GM23248 (cell line): ENCODE measurements at places on chromosomes 3 and 15.

GRCh38 chr3:197730200-197730599, 6.5 kb downstream of the RUBCN start:
- DNase-seq, result peak; percentile 74

DNA sequence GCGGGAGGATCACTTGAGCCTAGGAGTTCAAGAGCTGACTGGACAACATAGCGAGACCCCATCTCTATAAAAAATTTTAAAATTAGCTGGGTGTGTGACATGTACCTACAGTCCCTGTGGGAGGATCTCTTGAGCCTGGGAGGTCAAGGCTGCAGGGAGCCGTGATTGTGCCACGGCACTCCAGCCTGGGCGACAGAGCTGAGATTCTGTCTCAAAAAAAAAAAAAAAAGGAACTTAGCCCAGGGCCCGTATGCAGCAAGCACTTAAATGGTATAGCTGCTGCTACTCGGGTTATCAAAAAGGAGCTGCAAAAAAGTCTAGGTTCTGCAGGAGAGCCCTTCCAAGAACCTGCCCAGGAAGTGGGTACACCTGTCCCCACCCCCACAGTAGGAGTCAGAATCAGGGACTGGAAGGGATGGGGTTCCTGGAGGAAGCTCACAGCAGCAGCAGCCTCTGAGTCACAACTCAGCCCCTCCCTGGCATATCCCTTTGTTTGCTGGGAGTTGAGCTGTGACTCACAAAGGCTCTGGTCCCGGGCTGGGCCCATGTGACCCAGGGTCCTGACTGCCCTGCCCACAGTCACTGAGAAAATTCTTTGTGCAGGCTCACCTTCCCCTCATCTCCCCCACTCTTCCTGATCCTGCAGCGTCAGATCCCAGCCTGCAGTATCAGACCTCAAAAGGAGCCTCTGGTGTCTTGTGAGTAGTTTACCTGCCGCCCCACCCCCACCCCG, at the start of gene SPATA12:
TSS of gene SPATA12 (plus strand) at position 576 of the 733 bp plus-strand sequence. CDS start 13,031 bp downstream, outside the sequence.
- DNase-seq, result peak; percentile 96

DNA sequence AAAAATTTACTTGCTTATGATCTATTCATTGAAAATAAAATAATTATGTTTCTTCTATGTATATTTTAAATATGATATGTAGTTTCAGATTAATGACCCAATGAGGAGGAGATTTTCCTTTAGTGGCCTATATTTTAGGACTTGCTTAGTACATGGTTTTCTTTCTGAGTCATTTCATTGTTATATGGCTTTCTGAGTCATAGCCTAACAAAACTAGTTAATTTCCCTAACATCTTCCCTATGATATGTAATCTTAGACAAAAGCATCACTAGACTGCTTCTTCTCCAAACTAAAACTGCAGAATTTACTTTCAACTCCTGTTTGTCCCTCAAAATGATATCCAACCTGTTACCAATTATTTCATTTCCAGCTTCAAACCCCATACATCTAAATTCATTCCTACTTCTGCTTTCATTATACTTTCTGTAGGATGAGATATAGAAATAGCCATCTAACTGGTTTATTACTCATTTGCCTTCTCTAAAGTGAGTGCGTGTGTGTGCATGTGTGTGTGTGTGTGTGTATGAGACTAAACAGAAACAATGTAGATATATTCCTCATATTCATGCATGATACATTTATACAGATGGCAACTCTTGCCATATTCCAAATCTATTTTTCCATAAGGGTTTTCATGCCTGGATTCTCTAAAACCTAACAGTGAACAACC, 915.0 kb upstream of the GBE1 start:
- no peak for DNase-seq

GRCh38 chr3:14569474-14570000, 29.4 kb upstream of the GRIP2 start:
- no peak for DNase-seq

DNA sequence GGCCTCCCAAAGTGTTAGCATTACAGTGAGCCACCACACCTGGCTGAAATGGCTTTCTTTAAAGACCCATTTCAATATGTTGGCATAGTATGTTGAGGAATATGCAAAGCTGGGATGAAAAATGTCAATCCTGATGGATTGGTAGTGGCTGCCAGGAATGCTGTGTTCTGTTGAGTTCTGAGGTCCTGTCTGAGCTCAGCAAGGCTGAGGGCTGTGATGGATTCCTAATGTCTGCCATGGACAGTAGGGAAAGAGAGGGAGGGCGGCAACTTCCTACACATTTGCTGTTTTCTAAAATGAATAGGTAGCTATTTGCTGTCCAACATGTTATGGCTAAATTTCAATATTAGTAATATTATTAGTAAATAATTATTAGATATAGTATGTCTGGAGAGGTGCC, 8.2 kb downstream of the RAB8B start:
- no peak for DNase-seq

DNA sequence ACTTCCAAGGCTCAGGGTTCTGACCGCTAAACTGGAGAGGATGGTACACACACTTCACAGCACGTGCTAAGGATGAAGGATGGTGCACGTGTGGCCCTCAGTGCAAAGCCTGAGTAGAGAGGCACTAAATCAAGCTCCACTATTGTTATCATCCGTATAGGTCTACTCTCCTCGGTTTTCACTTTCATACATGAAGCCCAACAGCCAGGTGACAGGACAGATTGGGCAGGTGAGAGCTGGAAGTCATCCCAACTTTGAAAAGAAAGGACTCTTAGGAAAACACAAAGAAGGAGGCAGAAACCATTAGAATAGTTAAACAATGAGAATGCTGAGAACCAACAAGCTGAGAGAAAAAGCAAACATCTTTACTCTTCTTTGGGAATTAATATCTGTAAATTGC, 21.1 kb downstream of the MAGI1 start:
- no peak for DNase-seq

GRCh38 chr3:85244519-85244918, 285.7 kb downstream of the CADM2 start:
- no peak for DNase-seq

DNA sequence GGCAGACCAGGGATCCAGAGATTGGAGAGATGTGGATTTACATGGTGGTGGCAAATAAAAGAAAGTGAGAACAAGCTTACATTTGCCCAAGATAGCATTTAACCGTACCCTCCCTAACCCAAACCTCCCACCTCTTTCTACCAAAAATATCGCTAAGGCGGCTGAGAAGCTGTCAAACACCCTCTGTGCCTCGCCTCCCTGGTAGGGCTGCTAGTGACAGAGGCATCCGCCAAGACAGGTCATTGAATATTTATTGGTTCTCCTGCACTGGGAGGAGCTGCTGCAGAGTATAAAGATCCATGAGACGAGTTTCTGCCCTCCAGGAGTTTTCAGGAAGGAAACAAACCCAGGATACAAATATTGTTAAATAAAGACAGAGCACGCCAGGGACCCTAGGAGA, 107.3 kb upstream of the TMC3 start:
- no peak for DNase-seq

- no peak for DNase-seq
These were observed 42.2 kb downstream of the ILDR1 start for GRCh38 chr3:121979734-121980449.

DNA sequence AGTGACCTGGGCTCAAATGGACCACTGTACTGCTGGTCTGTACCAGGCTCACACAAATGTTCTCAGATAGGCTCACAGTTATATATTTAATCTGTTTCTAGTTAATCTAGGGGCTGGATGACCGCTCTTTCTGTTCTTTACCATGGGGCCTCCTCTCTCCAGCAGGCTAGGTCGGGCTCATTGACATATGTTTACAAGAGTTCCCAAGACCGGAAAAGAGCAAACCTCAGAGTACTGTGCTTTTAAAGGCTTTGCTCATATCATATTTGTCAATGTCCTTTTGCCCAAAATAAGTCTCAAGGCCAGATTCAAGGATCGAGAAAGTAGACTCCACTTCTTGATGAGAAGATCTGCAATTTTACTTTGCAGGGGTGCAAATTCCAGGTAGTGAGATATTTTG, 348.0 kb upstream of the EPHA6 start:
- no peak for DNase-seq

DNA sequence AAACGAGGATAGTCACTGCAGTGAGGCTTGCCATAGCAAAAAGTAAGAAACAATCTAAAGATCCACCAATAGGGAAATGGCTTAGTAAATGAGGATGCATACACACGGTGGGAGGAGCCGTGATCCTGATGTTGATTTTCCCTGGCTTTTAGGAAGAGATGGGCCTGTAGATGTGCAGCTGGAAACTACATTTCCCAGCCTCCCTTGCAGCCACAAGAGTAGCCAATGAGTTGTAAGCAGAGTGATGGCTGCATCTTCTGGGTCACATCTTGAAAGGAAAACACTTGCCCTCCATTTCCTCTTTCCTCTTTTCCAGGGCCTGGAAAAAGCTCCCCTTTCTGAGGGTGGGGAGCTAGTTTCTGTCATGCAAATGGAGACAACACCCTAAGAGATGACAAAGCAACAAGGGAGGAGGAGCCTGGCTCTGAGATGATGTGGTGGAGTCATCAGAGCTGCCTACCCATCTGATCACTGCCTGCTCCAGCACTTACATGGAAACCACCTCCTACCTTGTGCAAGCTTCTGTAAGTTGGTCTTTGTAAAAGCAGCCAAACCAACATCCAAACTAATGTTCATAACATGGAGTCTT, 139.1 kb downstream of the TLE3 start:
- DNase-seq, result peak; percentile 37

DNA sequence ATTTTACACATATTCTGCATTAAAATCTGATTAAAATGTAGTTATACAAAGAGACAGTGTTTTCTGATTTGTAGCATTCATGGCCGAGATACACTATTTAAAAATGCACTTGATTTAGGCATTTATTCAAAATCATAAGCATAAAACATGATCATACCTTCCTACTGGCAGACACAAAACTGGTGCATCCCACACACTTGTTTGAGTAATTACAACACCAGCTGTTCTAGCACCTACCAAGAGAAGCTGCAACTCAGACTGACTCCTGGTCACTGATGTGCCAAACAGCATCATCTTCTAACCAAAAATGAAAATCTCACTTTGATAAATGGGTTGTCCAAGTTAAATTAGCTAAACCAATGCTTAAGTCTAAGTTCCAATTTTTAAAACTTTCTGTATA, 262.7 kb upstream of the NSMCE3 start:
- no peak for DNase-seq

DNA sequence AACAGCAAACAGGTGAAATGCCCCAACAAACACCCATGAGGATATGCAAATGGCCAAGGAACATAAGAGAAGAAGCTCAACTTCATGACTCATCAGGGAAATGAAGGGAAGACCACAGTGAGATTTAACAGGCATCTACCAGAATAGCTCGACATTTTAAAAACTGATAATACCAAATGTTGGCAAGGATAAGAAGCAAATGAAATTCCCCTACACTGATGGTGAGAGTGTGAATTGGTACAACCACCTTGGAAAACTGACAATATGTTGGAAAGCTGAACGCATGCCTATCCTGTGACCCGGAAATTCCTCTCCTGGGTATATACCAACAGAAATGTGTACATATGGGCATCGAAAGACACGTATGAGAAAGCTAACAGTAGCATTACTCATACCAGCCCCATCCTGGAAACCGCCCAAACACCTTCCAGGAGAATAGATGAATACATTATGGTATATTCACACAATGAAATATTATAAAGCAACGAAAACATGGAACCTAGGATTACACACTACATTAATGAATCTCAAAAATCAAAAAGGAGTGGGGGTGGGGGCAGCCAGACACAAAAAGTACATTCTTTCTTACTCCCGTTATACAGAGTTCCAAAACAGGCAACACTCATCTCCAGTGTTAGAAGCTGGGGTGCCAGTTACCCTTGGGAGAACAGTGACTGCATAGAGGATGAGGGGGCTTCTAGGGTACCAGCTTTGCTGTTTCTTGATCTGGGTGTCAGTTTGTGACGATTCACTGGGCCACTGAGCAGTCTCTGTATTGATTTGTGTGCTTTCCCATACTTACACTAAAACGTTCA, 16.9 kb downstream of the RFTN1 start:
- DNase-seq, result no peak

DNA sequence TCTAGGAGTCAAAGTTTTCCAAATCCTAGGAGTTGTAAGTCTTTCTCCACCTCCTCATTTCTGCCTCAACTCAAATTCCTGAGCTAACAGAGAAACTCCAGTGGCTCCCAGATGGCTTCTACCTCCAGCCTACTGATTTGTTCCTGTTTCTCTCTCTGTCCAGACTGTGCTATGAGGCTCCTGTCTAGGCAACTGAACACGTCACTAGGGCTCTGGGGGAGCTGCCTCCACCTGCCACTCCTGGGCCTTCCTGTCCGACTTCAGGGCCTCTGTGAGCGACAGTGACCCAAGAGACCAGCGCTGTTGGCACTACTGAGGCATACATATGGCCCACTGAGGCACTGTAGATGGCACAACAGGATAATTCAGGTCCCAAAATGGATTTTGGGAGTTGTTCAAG, 71.4 kb downstream of the EXOG start:
- no peak for DNase-seq

DNA sequence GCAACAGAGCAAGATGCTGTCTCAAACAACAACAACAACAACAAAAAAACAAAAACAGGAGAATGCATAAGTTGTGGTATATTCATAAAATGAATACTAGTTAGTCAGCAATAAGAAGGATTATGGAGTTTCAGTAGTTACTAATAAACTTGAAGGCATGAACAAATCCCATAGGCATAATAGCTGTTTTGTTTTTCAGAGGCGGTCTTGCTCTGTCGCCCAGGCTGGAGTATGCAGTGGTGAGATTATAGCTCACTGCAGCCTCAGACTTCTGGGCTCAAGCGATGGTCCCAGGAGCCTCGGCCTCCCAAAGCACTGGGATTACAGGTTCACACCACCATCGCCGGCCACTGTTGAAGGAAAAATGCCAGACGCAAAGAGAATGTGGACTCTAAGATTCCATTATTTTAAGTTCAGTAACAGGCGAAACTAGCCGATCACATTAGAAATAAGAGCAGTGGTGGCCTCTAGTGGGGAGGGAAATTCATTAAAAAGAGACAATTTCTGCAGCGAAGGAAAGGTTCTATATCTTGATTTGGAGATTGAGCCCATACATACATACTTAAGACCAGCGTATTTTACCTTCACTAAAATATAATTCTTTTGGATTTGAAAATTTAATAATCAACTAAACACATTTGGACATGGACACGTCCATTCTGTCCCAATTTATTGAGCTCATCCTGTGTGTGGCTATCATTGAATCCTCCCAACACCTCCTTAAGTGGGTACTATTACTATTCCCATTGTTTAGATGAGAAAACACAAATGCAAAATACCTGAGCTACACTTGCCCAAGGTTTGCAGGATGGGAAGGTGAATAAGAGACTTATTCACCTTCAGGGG, 27.4 kb upstream of the HDAC11 start:
- DNase-seq, result peak; percentile 85

GRCh38 chr15:66842710-66843441, 140.8 kb downstream of the SMAD6 start:
- DNase-seq, result peak; percentile 91

DNA sequence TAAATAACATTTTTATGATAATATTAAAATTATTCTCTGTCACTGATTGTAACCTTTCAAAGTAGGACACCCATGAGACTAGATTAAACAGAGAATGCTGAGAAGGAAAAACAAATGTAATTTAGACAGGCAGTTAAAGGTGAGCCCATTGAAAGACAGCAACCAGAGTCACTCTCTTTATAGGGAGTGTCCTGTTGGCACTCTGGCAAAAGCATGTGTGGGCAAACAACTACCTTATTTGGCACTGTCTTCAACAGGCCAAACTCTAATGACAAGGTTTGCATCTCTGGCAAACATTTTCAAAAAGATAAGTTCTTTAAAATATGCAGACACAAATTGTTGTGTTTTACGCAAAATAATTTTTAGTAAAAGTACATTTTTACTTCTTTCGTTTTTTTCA, 29.8 kb downstream of the NFKBIZ start:
- DNase-seq, result no peak

GRCh38 chr3:194637066-194637465, 3.8 kb upstream of the TMEM44 start:
- DNase-seq, result peak; percentile 40

- no peak for DNase-seq
These were observed 50.7 kb downstream of the DNAJB8 start for GRCh38 chr3:128415773-128416577.
